ENCODE measurements at places on chromosomes 2 and 18.

DNA sequence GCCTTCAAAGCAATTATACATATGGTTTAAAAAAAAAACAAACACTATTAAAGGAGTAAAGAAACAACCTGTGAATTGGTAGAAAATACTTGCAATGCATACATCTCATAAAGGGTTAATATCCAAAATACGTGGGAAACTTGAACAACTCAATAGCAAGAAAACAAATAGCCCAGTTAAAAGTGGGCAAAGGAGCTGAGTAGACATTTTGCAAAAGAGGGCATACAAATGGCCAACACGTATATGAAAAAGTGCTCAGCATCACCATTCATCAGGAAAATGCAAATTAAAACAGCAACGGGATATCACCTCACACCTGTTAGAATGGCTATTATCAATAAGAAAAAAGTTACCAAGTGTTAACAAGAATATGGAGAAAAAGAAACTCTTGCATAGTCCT lies 298.3 kb upstream of the RBMS1 start:
- no peak for DNase-seq

- no peak for DNase-seq
Observed at GRCh38 chr2:62410015-62410453, 96.0 kb downstream of the TMEM17 start.

DNA sequence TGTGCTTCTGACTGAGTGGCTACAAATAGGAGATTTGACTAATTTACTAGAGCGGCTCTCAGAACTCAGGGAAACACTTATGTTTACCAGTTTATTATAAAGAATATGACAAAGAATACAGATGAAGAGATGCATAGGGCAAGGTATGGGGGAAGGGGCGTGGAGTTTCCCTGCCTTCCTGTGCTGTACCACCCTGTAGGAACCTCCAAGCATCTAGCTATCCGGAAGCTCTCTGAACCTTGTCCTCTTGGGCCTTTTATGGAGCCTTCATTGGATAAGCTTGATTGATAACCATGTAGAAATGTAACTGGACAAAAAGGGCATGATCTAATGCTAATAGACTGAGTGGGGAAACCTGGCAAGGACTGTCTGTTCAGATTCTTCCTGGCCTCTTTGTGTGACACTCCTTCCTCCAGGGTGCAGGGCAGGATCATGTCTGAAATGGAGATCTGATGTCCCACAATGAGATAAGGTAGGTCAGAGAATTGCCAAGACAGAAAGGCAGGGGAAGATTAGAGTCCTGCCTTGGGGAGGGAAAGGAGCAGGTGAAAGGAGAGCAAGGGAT lies 101.8 kb upstream of the NPAS2 start:
- DNase-seq, result no peak

- no peak for DNase-seq
Observed at GRCh38 chr18:13800505-13801259, 23.3 kb upstream of the MC5R start.

GRCh38 chr2:168350380-168350779 lies 103.0 kb upstream of the STK39 start:
- DNase-seq, result no peak

GRCh38 chr18:48982266-48982665 lies 31.5 kb upstream of the SMAD7 start:
- DNase-seq, result no peak

GRCh38 chr2:28449126-28449487 lies 46.8 kb upstream of the PLB1 start:
- DNase-seq, result no peak

GRCh38 chr2:50658883-50659282 lies 373.0 kb downstream of the NRXN1 start:
- DNase-seq, result no peak

GRCh38 chr18:3867864-3868311 lies 417.9 kb downstream of the TGIF1 start:
- no peak for DNase-seq

DNA sequence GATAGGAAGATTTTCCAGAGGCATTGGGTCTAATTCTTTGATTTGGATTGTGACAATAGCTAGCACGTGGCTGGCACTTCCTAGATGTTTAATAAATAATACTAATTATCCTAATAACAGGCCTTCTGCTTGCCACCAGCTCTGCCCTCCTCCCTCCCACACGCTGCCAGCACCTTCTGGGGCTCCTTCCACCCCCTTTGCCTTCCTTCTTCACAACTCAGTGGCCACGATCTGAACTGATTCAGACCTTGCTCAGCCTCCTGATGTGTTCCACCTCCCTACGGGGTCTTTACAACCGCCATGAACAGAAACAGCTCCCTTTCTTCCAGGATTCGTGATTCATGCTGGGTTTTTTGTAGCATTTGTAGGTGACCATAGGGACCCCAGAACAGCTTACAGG lies 310.3 kb upstream of the HS6ST1 start:
- DNase-seq, result no peak

DNA sequence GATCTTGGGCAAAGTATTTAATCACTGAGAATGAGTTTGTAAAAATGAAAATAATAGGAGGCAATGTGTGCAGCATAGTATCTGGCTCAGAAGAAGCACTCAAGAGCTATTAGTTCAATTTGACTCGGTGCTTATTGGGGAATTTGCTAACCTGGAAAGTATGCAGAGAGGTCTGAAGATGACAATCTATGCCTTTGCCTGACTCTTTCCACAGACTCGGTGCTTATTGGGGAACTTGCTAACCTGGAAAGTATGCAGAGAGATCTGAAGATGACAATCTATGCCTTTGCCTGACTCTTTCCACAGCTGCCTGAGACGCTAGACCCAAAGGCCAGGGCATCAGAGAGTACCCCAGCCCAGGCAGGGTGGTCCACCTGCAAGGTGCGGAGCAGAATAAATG lies 12.2 kb upstream of the SH3BP4 start:
- no peak for DNase-seq

- no peak for DNase-seq
Observed at GRCh38 chr2:191499874-191500565, 177.9 kb upstream of the NABP1 start.
